ENCODE measurements at places on chromosomes 12 and 14. TPM values are rescaled to one million over a fixed set of nuclear protein-coding genes. Genes with fewer than 3 reads are reported as not detected.

The HVCN1 gene
- 9.7 TPM for polyA plus RNA-seq

The NPAS3 gene
- 1.0 TPM for polyA plus RNA-seq

The ADGRD1 gene
- polyA plus RNA-seq: 62.3 TPM

The AQP6 gene
- polyA plus RNA-seq: 0.08 TPM

The C1S gene
- polyA plus RNA-seq: 918 TPM

The PDZRN4 gene
- polyA plus RNA-seq: 26.5 TPM

GRCh38 chr12:90682398-90682797 is 272.6 kb downstream of the CCER1 start:
- DNase-seq: no peak

DNA sequence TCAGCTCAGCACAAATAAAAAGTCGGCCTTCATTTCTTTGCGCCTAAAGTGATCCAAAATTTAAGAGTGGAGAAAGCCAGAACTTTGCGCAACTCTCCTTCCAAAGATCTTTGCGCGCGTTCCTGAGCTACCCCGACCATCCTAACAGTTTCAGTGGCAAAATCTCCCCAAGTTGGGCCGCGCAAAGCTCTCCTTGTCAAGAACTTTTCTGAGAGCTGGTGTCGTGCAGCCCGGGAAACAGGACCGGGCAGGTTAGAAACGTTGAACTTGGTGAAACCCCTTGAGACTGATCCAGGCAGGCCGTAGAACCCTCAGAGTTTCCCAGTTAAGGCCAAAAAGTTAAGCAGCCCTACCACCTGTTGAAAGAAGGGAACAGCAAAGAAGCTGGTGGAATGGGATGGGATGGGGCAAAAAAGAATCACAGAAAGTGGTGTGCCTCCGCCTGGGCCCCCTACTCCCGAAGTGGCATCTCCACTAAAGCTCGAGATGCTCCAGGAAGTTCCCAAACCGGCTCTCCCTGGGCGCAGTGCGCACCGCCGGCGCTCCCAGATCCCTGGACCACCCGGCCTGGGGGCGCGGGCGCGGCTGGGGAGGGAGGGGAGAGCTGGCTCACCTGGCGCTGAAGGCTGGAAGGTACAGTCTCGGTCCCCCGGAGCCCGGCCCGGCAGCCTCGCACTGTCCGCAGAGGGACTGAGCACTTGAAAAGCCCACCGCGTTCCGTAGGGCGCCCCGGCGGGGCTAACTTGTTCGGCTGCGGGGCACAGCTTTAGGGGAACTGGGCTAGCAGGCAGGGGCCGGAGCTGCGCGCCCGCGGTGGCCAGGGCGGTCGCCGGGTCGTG is 768 bp downstream of the DBX2 start:
- no peak for DNase-seq

- DNase-seq: no peak
Observed at GRCh38 chr12:109861689-109862314, 18.5 kb downstream of the GLTP start.

GRCh38 chr14:90489306-90489705 is 92.5 kb downstream of the CALM1 start:
- no peak for DNase-seq

DNA sequence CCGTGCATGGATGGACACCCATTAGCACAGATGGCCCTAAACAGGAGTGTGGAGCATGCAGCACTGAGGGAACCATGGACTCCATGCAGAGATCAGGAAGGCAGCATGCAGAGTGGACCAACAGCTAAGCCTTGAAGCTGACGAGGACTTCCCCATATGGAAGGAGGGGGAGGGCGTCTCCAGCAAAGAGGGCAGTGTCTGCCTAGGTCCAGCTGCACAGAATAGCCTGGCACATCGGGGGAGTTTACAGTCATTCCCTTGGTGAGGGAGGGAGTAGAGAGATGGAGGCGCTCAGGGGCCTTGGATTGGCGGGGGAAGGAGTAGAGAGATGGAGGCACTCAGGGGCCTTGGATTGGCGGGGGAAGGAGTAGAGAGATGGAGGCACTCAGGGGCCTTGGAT is 64.5 kb downstream of the ANKRD9 start:
- DNase-seq: no peak

DNA sequence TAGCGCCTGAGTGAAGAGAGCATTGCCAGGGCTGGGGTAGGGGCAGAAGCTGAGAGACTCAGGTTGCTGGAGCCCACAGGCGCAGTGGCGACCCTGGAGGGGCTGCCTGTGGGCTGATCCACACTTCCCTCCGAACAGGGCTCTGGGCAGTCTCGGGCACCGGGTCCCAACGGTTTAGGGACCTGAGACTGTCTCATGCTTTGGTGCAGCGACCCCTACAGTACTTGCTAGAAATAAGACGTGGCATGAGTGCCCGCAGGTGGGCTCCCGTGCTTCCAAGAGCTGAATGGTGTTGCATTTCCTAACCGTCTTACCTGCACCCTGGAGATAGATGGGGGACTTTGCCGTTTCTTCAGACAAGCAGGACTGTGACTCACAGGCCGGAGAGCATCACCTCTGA is 57.4 kb downstream of the AACS start:
- DNase-seq: no peak

DNA sequence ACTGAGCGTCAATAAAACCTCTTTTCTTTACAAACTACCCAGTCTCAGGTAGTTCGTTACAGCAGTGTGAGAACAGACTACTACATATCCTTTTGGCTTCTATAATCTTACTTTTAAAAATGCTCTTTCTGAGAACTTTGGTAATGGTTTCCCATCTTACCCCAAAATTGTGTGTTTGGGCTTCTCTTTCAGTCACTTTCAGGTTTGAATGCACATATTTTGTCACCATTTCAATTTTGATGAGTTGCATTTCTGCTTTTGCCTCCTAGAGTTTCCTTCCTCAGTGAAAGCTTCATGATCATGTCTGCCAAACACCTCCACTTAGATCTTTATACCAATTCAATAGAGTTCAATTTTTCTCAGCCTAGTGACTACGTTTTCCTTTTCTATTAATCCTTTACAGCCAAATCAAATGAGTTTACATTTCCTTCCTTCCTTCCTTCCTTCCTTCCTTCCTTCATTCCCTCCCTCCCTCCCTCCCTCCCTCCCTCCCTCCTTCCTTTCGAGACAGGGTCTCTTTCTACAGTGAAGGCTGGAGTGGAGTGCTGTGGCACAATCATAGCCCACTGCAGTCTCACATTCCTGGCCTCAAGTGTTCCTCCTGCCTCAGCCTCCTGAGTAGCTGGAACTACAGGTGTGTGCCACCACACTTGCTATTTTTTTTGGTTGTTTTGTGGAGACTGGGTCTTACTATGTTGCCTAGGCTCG is 124.9 kb downstream of the BCAT1 start:
- DNase-seq: no peak

All from urinary bladder (tissue), 4 donors.